ENCODE measurements at places on chromosomes 4 and X. TPM values are rescaled to one million over a fixed set of nuclear protein-coding genes. Genes with fewer than 3 reads are reported as not detected.

Gene MAGEA8
- not detected for total RNA-seq

Gene IL2RG
- 8.1 TPM for total RNA-seq

Gene ODAM
- 5.3 TPM for total RNA-seq

Gene AFF2
- total RNA-seq = 0.27 TPM

Gene PDCL2
- not detected for total RNA-seq

Gene FMR1
- 35.2 TPM for total RNA-seq

Gene GUCY1A1
- 187 TPM for total RNA-seq

Gene UGT2B7
- total RNA-seq = not detected

Gene JCHAIN
- not detected for total RNA-seq

Gene UCP1
- total RNA-seq = not detected

Measured in sigmoid colon (tissue), 7 donors.